Cardiac muscle cell (in vitro differentiated cells and primary cell): ENCODE measurements at places on chromosomes 13 and 19. TPM values are rescaled to one million over a fixed set of nuclear protein-coding genes. Genes with fewer than 3 reads are reported as not detected.

APOC1 gene
- 13.0 and 27.1 TPM in 2 replicates for total RNA-seq

MYO16 gene
- total RNA-seq: 0.15 and 0.18 TPM in 2 replicates

TMPRSS9 gene
- not detected in 2 replicates for total RNA-seq

NLRP4 gene
- total RNA-seq: not detected in 2 replicates

GEMIN7 gene
- total RNA-seq: 30.3 and 64.2 TPM in 2 replicates

ZIC5 gene
- total RNA-seq: 0.56 and 0.69 TPM in 2 replicates

RFPL4A gene
- total RNA-seq: not detected in 2 replicates

MBD3L2 gene
- total RNA-seq: not detected in 2 replicates

GPR12 gene
- not detected in 2 replicates for total RNA-seq

CEACAM16 gene
- not detected in 2 replicates for total RNA-seq

POU2F2 gene
- not detected in 2 replicates for total RNA-seq

SWSAP1 gene
- total RNA-seq: 2.1 and 5.4 TPM in 2 replicates

FUT1 gene
- 0.14 and 0.21 TPM in 2 replicates for total RNA-seq

DCT gene
- 0.18 TPM in 2 replicates for total RNA-seq

SYT3 gene
- 1.9 and 4.7 TPM in 2 replicates for total RNA-seq

ZNF28 gene
- total RNA-seq: 9.7 and 11.6 TPM in 2 replicates

PPM1N gene
- total RNA-seq: 1.3 and 2.9 TPM in 2 replicates

ZNF468 gene
- total RNA-seq: 19.9 and 23.0 TPM in 2 replicates

FBL gene
- total RNA-seq: 109 and 140 TPM in 2 replicates

KL gene
- total RNA-seq: not detected in 2 replicates

HSPBP1 gene
- 47.2 and 77.7 TPM in 2 replicates for total RNA-seq
